NCI-H1417 treated with DMSO at 0.1 percent for 48 hours (cell line): ENCODE measurements at places on chromosomes 2 and 18.

- DNase-seq: no peak
Observed at GRCh38 chr2:71777946-71778345, 324.6 kb downstream of the DYSF start.

DNA sequence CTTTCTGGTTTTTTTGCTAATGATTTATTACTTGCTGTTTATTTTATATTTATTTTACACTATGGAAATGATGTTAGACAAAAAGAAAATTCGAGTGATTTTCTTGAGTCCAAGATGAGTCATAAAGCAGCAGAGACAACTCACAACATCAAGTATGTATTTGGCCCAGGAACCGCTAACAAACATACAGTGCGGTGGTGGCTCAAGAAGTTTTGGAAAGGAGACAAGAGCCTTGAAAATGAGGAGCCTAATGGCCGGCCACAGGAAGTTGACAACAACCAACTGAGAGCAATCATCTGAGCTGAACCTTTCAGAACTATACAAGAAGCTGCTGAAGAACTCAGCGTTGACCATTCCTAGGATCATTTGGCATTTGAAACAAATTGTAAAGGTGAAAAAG, 594.1 kb downstream of the SATB2 start:
- DNase-seq: no peak

- DNase-seq: no peak
Observed at GRCh38 chr2:237060534-237061312, 25.0 kb upstream of the COPS8 start.

- DNase-seq: no peak
Observed at GRCh38 chr2:68237404-68237803, 14.9 kb downstream of the PPP3R1 start.

DNA sequence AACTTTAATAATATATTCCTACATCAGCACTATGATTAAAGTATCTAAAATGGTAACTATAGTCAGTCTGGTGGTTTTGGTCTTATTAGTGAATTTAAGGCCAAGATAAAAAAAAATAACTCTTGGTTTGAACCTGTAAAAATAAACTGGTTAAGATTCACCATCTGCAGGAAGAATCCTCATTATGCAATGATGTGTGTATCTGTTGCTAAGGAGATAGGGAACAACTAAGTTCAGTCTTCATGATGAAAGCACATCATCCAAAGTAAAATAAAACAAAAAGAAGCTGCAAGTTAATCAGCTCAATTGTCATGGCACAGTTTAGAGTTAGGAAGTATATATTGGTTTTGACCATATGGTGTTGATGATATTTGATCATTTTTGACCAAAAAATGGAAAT, 466.0 kb downstream of the NYAP2 start:
- no peak for DNase-seq

DNA sequence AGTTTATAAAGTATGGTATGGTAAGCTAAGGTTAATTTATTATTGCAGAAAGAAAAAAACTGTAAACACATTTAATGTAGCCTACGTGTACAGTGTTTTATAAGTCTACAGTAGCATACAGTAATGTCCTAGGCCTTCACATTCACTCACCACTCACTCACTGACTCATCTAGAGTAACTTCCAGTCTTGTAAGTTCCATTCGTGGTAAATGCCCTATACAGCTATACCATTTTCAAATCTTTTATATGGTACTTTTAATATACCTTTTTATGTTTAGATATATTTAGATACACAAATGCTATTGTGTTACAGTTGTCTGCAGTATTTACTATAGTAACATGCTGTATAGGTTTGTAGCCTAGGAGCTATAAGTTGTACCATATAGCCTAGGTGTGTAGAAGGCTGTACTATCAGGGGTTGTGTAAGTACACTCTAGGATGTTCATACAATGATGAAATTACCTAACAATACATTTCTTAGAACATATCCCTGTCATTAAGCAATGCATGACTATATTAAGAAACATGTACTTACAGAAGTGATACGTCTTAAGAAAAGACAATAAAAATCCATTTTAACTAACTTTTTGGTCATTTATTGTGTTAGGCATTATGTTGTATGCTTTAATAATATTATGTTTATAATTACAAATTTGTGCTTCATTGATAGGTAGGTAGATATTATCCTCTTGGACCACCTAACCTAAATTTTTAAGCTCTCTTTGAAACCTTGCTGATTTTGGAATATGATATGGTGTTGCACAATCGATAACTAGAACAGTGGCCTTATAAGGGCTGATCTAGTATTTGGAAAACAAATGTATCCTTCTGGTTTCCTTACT, 51.9 kb downstream of the VRK2 start:
- no peak for DNase-seq

GRCh38 chr2:98472132-98472650, 27.5 kb downstream of the INPP4A start:
- no peak for DNase-seq

DNA sequence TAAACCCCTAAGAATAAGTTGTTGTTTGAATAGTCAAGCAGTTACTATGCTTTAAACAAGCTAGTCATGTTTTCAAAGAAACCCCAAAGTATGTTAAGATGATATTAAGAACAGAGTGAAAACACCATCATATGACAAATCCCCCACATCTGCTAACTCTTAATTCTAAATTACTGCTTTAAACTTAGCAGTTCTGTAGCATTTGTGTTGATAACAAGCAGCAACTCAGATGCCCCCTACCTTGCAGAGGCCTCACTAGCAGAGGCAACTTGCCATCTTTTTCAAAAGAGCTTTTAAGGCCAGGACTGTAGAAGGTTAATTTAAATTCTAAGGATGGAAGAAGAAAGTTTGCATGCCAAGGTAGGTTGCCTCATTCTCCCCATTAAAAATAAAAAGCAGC, 376.2 kb downstream of the SETBP1 start:
- DNase-seq: no peak

- DNase-seq: no peak
Observed at GRCh38 chr18:69897397-69898108, 50.1 kb downstream of the CD226 start.

- DNase-seq: no peak
Observed at GRCh38 chr18:77091366-77091765, 41.2 kb downstream of the MBP start.

DNA sequence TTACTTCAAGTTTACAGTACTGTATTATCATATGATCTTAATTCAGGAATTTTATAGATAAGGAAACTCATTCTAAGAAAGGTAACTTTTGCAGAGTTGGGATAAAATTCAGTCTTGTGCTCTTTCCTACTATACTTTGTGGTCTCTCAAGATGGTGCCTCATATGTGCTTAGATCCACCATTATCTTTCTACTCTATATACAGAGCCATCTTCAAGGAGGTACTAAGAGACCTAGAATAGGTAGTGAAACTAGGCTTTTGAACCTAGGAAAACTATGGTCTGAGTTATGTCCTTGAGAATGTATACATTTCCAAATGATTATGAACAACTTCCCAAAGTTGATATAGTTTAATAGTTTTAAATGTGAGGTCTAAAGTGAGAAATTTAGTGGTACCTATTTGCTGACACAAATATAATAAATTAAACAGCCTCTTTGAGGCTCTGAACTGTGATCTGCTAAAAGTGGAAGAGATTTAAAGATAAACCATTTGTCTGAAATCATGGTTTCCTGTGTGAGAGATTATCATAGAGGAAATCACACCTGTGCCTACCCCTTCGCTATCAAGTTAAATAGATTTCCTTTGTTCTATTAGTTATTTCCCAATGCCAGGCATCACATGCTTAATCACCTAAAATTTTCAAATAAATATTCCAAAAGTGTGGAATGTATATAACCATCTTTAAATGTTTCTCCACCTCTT, 27.2 kb downstream of the ACAA2 start:
- DNase-seq: no peak

GRCh38 chr18:23964282-23965238, 50.0 kb upstream of the TTC39C start:
- DNase-seq: no peak

- no peak for DNase-seq
Observed at GRCh38 chr2:42102591-42103450, 55.0 kb downstream of the PKDCC start.

DNA sequence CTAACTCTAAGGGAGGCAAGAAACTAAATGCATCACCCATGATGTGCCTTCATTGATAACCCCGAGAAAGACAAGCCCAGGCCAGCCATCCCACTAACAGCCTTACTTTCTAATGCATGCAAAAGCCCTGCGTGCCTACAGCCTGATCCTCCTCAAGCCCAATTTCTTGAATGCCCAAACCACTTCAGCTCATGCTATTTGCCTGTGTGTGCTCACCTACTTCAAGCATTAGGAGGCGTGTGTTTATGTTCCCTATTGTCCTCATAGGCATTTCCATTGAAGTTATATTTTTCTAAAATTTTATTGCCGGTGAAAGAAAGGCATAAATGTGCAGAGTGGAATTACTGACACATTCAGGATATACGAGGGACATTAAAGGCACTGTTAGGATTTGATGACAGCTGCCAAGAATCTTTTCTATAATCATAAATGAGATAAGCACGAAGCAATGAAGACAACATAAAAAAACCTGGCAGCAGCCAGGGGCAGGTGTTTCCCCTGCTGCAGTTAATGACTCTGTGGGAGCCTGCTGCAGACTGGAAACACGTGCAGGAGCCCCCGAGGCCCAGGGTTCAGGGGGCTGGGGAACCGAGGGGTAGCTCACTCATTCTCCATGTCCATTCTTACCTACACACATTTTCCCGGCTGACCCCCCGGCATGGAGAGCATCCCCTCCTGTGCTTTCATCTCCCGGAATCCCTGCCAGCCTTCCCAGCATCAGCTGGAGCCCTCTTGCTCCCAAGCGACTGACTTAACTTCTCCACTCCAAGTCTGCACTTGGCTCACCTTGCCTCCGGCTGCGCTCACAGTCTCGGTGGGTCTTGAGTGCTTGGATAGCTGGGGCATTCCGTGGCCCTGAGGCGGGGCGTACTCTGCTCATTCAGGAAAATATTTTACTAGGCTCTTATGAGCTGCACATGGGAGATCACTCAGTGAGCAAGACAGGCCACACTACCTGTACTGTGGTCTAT, 292.3 kb upstream of the SIX2 start:
- peak; percentile 52 for DNase-seq

GRCh38 chr2:182208421-182208820, 218.4 kb downstream of the PDE1A start:
- DNase-seq: no peak

DNA sequence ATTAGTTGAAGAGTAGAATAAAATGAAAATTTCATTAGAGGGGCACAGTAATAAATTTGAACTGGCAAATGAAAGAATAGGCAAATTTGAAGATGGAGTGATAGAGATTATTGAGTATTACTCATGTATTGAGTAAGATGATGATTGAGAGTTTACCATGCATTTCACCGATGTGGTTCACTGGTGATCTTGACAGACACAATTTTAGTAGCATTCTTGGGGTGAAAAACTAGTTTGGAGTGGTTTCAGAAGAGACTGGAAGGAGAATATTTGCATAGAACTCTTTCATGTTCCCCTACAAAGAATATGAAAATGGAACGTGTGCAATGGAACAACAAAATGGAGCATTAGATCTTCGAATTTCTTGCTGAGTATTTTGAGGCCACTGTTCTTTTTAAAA, 121.4 kb downstream of the ASXL3 start:
- no peak for DNase-seq

GRCh38 chr2:110843959-110844510, 111.7 kb downstream of the ACOXL start:
- DNase-seq: no peak

DNA sequence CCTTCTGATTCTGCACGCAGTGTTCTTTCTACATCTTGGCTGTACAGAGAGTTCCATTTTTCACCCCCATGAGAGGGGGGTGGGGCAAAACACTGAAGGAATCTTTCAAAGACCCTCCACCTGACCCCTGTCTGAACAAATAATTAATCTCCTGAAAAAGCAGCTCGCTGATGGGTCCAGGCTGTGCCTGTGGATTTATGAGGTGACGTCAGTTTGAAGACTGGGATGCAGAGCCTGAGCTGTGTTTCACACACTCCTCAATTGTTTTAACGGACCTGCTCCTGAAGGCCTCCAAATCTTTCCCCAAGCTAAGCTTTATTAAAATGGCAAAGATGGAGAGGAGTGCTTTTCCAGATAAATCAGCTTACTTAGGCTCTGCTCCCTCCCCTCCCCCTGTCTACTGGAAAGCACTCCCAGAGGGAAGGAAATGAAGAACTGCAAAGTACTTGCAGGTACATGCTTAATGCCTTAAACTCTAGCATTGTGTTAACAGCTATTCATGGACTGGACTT, 390.2 kb upstream of the TNP1 start:
- no peak for DNase-seq

DNA sequence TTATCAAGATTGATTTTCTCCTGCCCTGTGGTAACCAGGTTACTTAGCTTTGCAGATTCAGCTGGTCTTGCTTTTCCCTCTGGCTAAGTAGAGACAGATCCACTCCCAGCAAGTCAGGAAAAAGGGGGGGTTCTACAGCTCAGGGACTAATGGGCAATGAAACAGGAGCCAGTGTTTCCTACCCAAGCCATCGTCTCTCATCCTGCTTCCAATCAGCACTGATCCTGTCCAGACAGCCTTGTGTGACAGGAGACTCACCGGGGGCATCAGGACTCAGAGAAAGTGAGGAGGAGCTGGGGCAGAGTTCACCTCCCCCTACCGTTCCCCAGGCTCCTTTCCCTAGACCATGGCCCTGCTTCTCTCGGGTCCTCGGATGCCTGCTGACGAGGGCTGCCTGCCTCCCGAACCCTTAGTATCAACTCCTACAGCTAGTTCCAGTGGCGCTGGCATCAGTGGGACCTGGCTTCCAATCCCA, 307.6 kb downstream of the ALK start:
- DNase-seq: no peak

GRCh38 chr2:119338826-119339561, 27.6 kb downstream of the C2orf76 start:
- no peak for DNase-seq

- DNase-seq: no peak
Observed at GRCh38 chr2:134099273-134099672, 154.6 kb upstream of the MGAT5 start.

- peak; percentile 47 for DNase-seq
Observed at GRCh38 chr2:176536439-176537133, 267.3 kb downstream of the MTX2 start.

- no peak for DNase-seq
Observed at GRCh38 chr2:9144617-9145016, 62.0 kb upstream of the ASAP2 start.

GRCh38 chr2:196140213-196140612, 31.2 kb downstream of the STK17B start:
- DNase-seq: no peak

GRCh38 chr2:150346806-150347205, 140.7 kb downstream of the RND3 start:
- no peak for DNase-seq

GRCh38 chr2:191571163-191571769, 106.7 kb upstream of the NABP1 start:
- no peak for DNase-seq

DNA sequence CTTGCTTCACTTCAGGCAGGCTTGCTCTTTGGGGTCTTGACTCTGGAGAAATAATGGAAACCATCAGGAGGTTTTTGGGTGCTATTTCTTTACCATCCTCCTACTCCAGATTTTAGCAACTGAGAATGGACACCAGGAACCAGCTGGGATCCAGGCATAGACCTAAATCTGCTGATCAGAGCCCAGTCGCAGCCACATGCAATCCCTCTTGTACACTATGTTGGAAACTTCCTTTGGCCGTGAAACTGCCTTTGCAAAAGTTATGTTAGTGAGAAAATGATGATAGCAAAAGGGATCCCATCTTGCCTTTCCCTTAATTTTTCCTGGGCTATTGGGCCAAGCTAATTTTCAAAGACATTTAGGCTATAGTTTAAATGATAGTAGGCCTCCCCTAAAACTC, 158.8 kb upstream of the ARL4C start:
- no peak for DNase-seq
